T-helper 17 cell (primary cell): ENCODE measurements at places on chromosomes 12 and 14. TPM values are rescaled to one million over a fixed set of nuclear protein-coding genes. Genes with fewer than 3 reads are reported as not detected.

CLEC1A gene
- total RNA-seq: not detected

SRSF9 gene
- total RNA-seq: 124 TPM

FBLN5 gene
- 6.6 TPM for total RNA-seq

HEATR5A gene
- total RNA-seq: 8.3 TPM

ADSS1 gene
- total RNA-seq: 2.4 TPM

CLEC1B gene
- 0.94 TPM for total RNA-seq

MYG1 gene
- total RNA-seq: 32.5 TPM

- H3K27ac ChIP-seq: no peak overlapping the region
- no peak for DNase-seq
- no peaks in the 10 kb centered on the region for H3K4me1 ChIP-seq
- H3K4me3 ChIP-seq: no peak overlapping the region
These were observed 268.3 kb upstream of the SEL1L start for GRCh38 chr14:81801921-81802320.

GRCh38 chr12:5170844-5171243 is 127.2 kb downstream of the KCNA5 start:
- no peak for DNase-seq
- no peaks in the 10 kb centered on the region for H3K36me3 ChIP-seq
- no peaks in the 10 kb centered on the region for H3K4me1 ChIP-seq
- peaks cover 7% of the 10 kb centered on the region for H3K27me3 ChIP-seq

DNA sequence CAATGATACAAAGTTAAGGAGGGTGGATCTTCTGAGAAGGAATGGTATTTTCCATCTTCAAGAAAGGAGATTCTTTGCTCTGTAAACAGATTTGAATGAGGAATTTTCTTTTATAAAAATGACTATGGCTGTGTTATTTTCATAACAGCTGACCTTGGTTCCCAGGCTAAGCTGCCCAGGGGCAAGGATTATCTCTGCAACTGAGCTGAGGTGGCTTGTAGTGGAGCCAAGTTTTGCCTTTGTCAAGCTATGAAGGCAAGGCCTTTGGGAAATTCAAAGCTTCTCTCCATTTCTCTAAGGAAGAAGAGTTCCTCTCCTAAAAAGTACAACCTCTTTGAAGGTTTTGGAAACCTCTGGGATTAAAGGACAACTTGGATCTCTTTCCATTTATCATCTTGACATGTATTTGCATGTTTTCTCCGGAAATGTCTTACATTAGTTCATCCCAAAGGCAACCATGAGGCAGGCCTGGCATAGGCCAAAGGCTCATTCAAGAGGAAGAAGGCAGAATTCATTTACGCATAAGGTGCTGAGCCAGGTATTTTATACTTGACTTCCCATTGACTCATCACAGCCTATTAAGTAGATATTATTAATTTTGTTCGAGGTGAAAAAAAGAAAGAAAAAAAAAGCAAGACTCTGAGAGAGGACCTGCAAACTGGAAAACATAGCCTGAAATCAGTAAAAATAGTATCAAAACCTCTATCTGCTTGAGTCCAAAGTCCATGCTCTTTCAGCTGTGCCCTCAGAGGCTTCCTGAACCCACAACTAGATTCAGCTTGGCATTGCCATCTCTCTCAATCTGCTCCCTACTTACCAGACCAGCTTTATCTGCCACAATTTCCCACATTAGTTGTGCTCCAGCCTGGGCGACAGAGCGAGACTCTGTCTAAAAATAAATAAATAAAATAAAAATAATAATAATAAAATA is 24.0 kb upstream of the CKAP4 start:
- no peak for DNase-seq
- H3K4me3 ChIP-seq: no peak overlapping the region
- no peaks in the 10 kb centered on the region for H3K36me3 ChIP-seq
- peaks cover 6% of the 10 kb centered on the region for H3K27me3 ChIP-seq
- H3K27ac ChIP-seq: no peak overlapping the region

GRCh38 chr12:68963856-68964745 is 31.1 kb upstream of the CPM start:
- no peak overlapping the region for H3K4me3 ChIP-seq
- H3K27ac ChIP-seq: no peak overlapping the region
- H3K36me3 ChIP-seq: peaks cover 2% of the 10 kb centered on the region
- H3K4me1 ChIP-seq: peaks cover 2% of the 10 kb centered on the region
- no peaks in the 10 kb centered on the region for H3K27me3 ChIP-seq
- DNase-seq: no peak

DNA sequence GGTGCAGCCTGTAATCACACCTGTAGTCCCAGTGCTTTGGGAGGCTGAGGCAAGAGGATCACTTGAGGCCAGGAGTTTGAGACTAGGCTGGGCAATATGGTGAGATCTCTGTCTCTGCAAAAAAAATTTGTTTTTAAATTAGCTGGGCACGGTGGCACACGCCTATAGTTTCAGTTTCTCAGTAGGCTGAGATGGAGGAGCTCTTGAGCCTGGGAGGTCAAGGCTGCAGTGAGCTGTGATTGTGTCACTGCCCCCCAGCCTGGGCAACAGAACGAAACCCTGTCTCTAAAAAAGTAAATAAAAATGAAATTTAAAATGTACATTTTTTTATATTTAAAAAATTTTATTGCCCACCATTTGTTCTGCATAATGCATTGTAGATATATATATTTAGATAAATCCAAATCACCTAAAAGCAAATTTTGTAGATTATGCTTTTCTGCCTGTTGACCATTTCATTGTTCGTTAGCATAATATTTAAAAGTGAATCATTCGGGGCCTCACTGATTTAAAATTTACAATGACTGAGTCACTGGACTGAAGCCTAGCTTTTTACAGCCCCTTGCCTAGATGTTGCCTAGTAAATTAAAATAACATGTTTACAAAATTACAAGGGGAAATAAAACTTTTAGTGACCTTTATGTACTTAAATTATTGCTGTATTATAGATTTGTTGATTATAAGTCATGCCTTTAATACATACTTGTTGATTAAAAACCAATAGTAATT is 87.9 kb downstream of the USP15 start:
- peak overlapping the region; percentile 4 for H3K27ac ChIP-seq
- H3K4me1 ChIP-seq: peaks cover 18% of the 10 kb centered on the region
- peaks cover 5% of the 10 kb centered on the region for H3K36me3 ChIP-seq
- H3K4me3 ChIP-seq: no peak overlapping the region
- no peak for DNase-seq

- H3K27me3 ChIP-seq: peaks cover 17% of the 10 kb centered on the region
- no peak for DNase-seq
- H3K4me1 ChIP-seq: peaks cover 8% of the 10 kb centered on the region
- H3K36me3 ChIP-seq: no peaks in the 10 kb centered on the region
- H3K4me3 ChIP-seq: peak overlapping the region; percentile 78
These were observed 163.4 kb downstream of the SAMD4A start for GRCh38 chr14:54730156-54730961.

DNA sequence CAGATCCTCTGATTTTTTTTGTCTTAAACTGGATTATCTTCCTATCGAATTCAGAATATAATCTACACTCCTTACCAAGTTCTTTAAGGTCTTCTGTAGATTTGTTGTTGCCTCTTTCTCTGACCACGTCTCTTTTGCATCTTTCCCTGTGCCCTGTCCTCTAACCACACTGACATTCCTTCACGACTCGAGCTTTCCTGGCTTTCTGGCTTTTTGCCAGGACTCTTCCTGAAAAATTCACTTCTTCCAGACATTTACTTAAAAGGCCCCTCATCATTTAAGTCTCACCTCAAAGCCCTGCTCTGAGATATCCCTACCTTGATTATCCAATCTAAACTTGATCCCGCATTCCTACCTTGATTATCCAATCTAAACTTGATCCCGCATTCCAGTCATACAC is 422.3 kb upstream of the DCN start:
- no peaks in the 10 kb centered on the region for H3K36me3 ChIP-seq
- H3K27ac ChIP-seq: no peak overlapping the region
- no peak overlapping the region for H3K4me3 ChIP-seq
- peaks cover 6% of the 10 kb centered on the region for H3K4me1 ChIP-seq

DNA sequence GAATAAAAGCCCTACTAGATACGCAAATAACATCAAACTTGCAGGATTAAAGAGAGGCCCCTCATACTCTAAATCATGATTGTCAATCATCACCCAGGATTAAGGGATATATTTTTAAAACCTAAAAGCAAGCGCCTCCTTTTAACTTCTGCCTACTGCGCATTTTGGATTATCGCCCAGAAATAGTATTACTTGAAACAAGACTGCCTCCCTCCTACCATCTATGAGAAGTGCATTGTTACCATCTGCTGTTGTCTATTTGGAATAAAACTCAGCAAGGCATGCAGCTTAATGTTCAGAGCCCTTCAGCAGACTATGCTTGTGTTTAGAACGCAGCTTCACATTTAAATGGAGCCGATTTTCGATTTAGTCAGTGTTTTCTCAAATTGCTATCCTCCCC is 79.6 kb downstream of the EXOC5 start:
- H3K4me1 ChIP-seq: no peaks in the 10 kb centered on the region
- no peaks in the 10 kb centered on the region for H3K36me3 ChIP-seq
- peaks cover 42% of the 10 kb centered on the region for H3K27me3 ChIP-seq
- H3K4me3 ChIP-seq: no peak overlapping the region
- no peak overlapping the region for H3K27ac ChIP-seq
- no peak for DNase-seq

DNA sequence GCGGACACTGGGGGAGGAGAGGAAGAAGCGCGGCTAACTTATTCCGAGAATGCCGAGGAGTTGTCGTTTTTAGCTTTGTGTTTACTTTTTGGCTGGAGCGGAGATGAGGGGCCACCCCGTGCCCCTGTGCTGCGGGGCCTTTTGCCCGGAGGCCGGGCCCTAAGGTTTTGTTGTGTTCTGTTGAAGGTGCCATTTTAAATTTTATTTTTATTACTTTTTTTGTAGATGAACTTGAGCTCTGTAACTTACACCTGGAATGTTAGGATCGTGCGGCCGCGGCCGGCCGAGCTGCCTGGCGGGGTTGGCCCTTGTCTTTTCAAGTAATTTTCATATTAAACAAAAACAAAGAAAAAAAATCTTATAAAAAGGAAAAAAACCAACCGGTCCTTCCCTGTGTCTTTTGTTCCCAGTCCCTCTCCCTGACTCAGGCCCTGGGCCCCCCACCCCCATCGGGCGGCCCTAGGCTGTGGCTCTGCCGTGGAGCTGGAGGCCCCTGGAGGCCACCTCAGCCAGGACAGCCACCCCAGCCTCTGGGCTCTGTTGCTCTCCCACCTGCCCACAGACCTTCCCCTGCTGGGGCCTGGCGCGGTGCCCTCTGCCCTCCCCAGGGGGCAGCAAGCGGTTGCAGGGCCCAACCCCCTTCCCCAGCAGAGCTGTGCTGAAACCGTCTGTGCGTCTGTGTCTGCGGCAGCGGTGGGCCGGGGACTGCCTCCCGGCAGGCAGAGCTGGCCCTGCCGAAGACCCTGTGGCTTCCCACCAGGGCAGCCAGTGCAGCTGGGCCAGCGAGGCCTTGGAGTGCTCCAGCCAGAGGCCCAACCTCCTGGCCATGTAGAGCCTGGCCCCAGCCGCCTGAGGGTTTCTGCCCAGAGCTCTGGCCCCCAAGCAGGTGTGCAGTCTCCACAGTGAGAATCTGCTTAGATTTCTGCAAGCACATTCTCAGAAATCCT is 4.0 kb upstream of the CRIP2 start:
- no peaks in the 10 kb centered on the region for H3K36me3 ChIP-seq
- no peak overlapping the region for H3K4me3 ChIP-seq
- no peaks in the 10 kb centered on the region for H3K27me3 ChIP-seq
- DNase-seq: no peak
- no peak overlapping the region for H3K27ac ChIP-seq

DNA sequence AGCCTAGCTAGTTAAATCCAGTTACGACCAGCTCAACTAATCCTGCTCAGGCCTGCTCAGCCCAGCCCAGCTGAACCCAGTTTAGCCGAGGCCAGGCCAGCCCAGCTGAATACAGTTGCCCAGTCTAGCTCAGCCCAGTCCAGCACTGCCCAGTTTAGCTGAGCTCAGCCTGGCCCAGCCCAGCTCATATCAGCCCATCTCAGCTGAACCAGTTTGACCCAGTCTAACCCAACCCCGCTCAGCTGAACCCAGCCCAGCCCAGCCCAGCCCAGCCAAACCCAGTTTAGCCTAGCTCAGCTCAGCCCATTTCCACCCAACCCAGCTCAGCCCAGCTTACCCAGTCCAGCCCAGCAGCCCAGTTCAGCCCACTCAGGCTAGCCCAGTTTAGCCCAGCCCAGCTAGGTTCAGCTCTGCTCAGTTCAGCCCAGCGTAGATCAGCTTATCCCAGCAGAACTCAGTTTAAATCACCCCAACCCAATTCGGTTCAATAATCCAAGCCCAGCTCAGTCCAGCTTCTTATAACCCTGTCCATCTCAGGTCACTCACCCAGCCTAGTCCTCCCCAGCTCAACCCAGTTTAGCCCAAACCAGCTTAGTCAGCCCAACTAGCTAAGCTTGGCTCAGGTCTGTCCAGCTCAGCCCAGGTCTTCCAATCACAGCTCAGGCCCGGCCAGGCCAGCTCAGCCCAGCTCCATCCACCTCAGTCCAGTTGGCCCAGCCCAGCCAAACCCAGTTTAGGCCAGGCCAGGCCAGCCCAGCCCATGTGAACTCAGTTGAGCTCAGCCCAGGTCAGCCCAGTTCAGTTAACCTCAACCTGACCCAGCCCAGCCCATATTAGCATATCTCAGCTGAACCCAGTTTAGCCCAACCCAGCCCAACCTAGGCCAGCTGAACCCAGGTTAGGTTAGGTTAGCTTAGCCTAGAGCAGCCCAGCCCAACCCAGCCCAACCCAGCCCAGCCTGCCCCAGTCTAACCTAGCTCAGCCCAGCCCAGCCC is 76.7 kb downstream of the TMEM121 start:
- no peak overlapping the region for H3K4me3 ChIP-seq
- no peaks in the 10 kb centered on the region for H3K36me3 ChIP-seq
- peaks cover 2% of the 10 kb centered on the region for H3K4me1 ChIP-seq
- peaks cover under 1% of the 10 kb centered on the region for H3K27me3 ChIP-seq

- no peaks in the 10 kb centered on the region for H3K27me3 ChIP-seq
- H3K36me3 ChIP-seq: no peaks in the 10 kb centered on the region
- H3K27ac ChIP-seq: peak overlapping the region; percentile 97
- H3K4me1 ChIP-seq: peaks cover 28% of the 10 kb centered on the region
These were observed 1.6 kb upstream of the ATP2B1 start for GRCh38 chr12:89709995-89710872.

- no peak overlapping the region for H3K4me3 ChIP-seq
- H3K27ac ChIP-seq: no peak overlapping the region
- H3K36me3 ChIP-seq: peaks cover 4% of the 10 kb centered on the region
These were observed 20.5 kb downstream of the KRT7 start for GRCh38 chr12:52253391-52254179.

DNA sequence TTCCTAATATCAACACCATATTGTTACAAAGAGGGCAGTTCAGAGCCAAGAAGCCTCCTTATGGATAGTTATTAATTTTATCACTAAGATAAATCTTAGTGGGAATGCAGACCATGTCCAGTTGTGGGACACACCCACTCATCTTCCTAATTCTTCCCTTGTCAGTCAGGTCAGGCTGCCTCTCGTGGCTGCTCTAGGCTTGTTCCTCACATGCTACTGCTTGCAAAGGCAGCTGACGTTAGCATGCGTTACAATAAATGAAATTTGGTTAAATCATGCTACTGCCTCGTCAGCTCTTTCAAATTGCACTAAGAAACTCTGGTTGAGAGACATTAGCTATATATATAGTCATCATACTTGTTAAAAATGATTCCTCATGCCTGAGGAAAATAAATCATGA is 108.4 kb downstream of the CAND1 start:
- peaks cover 3% of the 10 kb centered on the region for H3K36me3 ChIP-seq
- no peaks in the 10 kb centered on the region for H3K4me1 ChIP-seq
- H3K27me3 ChIP-seq: peaks cover 5% of the 10 kb centered on the region
- H3K27ac ChIP-seq: no peak overlapping the region
- H3K4me3 ChIP-seq: no peak overlapping the region
